NCI-H82 (cell line): ENCODE measurements at places on chromosomes 11 and 22.

DNA sequence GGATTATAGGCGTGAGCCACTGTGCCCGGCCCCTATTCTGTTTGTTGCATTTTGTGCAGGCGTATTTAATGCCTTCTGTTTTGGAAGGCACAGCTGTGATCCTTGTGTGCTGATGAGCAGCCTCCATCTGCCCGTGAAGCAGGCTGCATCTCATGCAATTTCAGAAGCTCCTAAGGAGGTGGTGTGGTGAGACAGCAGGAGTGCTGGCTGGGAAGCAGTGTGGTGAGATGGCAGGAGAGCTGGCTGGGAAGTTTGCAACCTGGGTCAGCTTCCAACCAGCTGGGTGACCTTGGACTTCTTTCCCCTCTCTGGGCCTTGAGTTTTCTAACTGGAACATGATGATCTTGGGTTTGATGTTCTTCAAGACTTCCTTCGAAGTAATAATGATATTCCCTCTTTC, 525.1 kb downstream of the TBC1D22A start:
- no peak for DNase-seq

- DNase-seq = no peak
Observed at GRCh38 chr11:88405853-88406252, 68.3 kb upstream of the CTSC start.

DNA sequence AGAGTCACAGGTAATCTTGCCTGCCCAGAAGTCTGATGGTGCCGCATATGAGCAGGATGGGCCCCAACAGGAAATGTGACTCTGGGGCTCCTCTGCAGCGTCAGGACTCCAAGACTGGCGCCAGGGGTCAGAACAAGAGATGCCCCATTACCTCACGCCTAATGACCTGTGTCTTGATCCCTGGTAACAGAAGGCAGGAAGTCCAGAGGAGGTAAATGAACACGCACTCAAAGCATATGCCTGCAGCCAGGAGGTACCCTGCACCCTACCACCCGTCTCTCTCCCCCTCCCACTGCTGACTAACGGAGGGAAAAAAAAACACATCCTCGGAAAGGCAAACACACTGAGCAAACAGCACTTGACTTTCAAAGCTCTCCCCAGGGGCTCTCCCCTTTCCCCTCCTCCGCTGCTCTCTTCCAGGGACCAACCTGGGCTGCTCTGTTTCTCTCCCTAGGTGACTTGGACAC, 37.3 kb downstream of the ABCC8 start:
- DNase-seq = peak; percentile 10

DNA sequence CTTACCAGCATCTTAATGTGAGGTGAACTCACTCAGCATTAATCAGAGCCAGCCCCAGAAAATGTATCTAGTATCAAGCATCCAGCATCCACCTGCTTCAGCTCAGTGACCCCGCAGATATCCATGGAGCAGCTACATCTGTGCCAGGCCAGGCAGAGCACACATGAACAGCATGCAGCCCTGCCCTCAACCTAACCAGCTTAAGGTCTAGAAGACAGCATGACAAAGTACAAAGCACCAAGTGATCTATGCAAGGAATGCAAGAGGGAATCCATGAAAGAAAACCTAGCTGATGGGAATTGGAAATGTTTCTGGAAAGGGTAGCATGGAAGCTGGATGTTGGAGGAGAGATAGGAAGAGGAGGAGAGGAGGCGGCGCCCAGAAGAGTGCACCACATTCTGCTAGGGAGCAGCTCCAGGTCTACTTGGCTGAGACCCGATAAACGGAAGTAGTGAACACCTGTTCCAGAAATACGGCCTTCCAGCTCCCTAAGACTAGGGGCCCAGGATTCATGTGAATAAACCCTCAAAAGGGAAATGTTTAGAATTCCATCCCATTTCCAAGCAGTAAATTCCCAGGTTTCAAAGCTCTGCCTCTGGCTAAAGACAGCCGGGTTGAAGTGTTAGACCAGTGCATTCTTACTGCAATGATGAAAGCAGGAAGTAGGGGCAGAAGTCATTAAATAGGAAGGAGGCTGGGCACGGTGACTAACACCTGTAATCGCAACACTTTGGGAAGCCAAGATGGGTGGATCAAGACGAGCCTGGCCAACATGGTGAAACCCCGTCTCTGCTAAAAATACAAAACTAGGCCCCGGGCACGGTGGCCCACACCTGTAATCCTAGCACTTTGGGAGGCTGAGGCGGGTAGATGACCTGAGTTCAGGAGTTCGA, 23.5 kb upstream of the L3MBTL2 start:
- DNase-seq = peak; percentile 47

GRCh38 chr11:9600644-9601036, 27.2 kb downstream of the WEE1 start:
- peak; percentile 70 for DNase-seq

DNA sequence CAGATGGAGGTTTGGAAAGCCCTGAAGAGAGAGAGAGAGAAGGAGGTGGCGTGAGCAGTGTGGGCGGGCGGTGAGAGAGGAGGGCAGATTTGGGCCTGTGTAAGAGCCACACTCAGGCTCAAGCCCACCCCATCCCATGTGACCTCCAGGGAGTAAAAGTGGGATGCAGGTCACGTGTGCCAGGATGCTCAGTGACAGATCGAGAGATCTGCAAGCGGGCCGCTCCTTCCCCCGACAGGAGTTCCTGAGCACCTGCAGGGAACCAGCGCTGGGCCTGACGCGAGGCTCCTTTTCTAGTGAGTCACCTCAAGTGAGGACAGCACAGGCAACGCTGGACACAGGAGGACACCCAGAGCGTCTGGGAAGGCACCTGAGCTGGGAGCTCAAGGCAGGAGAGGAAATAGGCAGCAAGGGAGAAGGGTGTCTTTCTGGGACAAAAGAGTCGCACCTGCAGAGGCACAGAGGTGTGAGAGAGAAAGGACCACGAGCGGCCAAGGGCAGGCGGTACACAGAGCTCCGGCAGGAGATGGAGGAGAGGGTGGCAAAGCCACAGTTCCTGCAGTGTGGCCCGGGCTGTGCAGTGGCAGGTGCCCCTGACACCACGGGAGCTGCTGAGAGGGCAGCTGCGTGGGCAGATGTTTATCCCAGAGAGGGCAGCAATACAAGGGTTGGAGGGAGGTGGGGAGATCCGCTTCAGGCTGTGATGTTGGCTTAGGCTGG, 1294.8 kb downstream of the TBC1D22A start:
- DNase-seq = no peak

DNA sequence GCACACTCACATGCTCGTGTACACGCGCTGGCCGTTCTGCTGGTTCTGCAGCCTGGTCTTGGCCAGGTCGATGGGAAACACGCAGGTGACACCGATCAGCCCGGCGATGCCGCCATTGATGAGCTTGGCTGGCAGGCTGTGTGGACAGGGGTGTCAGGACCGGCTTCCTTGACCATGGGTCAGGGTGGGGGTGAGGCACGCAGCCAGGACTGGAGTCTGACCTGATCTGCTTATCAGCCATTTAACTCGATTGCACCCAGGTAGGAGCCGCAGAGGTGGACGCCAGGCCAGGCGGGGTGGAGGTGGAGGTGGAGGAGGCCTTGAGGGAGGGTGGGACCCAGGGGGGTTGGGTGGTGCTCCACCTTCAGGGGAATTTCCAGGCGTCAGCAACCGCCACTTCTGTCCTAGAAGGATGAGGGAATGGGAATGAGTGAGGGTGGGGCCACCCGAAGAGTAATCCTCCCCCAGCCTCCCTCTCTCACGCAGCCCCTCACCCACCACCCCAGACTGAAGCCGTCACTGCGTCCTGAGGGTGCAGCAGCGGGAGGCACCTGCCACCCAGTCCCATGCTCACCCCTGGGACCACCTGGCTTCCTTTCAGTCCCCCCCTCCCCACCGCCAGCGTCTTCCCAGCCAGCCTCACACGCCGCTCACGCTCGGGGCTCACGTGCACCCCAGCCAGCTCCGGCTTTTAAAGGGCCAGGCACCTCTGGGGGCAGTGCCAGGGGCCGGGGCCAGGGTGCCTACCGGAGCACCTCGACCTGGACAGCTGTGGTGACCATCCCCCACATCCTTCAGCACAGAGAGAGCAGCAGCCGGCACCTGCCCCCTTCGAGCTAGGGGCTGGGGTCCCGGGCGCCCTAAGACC, 3.1 kb downstream of the SLC25A22 start:
- peak; percentile 52 for DNase-seq

GRCh38 chr11:133277886-133278285, 254.4 kb downstream of the OPCML start:
- no peak for DNase-seq

GRCh38 chr11:100581318-100581717, 105.8 kb upstream of the ARHGAP42 start:
- no peak for DNase-seq

GRCh38 chr22:28412109-28412508, 267.5 kb downstream of the TTC28 start:
- peak; percentile 34 for DNase-seq

DNA sequence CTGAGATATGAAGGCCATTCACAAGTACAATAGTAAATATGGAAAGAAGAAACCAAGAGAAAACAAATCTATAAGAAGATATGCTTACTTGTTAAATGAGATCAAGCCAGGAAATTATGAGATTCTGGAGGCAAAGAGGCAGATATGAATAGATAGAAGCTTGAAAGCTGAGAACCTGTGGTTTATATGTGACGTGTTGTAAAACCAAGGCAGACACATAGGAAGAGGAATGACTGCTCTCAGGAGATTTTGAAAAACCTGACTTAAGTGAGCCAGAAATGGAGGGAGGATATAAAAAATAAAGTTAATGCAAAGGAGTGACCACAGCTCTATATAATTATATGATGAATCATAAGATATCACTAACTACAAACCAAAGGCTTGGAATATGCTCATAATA, 1160.5 kb upstream of the CNTN5 start:
- DNase-seq = no peak

- DNase-seq = peak; percentile 32
Observed at GRCh38 chr11:112173152-112173551, 2.2 kb upstream of the BCO2 start.

DNA sequence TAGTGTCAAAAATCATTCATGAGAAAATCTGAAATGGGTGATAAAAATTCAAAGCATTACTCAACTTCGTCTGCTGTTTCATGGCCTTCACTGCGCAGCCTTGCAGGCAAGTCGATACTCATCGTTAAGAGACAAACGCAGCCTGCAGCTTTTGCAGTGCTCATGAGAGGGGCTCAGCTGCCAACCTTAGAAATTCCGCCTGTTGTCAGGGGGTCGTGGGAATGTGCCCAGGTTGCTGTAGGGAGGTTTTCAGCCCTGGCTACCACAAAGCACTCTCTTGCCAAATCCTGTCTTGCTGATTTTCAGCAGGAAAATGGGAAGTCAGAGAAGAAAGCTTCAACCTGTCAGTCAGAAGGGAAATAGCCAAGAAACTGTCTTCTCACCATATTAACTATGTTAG, 25.4 kb upstream of the GRAMD1B start:
- DNase-seq = peak; percentile 52

DNA sequence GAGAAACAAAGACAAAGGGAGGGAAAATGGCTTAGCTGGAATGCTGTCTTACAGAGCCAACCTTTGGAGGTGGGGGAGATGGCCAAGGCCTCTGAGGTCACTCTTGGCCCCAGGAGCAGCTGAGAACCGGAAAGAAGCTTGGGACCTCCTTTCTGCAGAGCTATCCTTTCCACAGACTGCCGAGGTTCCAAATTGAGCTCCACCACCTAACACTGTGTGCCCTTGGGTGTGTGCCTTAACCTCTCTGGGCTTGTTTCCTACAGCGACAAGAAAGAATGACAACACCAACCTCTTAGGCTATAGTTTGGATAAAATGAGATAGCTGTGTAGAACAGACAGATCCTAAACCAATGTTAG, 23.2 kb downstream of the RTN4RL2 start:
- no peak for DNase-seq

DNA sequence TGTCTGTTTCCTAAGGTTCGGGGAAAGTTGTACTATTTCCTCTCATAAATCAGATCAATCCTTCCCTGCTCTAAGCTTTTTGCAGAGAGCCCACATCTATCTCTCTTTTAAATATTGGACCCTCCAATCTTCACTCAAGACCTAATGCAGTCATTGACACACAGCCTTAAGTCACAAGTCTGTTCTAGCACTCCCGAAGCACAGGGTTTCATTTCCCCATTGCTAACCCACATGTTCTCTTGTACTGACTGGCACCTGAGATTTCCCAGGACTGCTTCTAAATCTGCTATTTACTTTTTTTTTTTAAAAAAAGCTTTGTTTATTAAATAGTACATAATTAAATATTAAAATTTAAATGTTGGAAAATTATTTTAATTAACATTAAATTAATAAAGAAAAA, 674.7 kb downstream of the TBC1D22A start:
- no peak for DNase-seq

DNA sequence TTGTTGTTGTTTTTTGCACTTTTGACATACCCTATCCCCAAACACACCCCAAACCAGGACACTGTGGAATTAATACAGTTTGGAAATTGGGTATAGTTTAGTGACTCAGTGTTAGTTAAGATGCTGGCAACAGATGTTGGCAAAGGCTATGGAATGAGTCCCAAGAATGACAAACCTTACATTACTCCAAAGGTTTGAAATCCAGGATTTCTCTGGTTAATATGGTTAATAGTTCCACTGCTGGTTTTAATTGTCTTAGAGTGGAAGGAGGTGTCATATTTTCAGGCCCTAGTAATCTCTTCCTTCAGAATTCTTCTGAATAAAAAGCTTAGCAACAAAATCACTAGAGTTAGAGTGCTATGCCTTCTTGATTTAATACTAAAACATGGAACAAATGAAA, 775 bp downstream of the LPXN start:
- no peak for DNase-seq

DNA sequence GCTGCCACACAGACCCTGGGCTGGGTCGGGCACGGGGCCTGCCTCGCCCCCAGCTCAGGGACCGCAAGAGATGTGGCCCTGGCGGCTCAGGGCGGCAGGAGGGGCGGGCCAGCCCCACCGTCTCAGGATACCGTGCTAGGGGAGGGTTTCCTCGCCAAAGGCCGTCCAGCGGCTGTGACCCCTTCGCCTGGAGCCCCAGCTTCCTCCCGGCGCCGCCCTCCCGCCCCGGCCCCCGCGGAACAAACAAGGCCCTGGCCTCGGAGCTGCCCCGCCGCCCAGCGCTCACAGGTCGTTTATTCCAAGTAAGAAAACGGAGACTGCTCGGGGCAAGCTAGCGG, 543 bp upstream of the AP2A2 start:
- DNase-seq = no peak

GRCh38 chr22:21657360-21658032, 8.3 kb upstream of the PPIL2 start:
- DNase-seq = peak; percentile 95

GRCh38 chr11:132293586-132293985, 923.2 kb downstream of the NTM start:
- DNase-seq = no peak

DNA sequence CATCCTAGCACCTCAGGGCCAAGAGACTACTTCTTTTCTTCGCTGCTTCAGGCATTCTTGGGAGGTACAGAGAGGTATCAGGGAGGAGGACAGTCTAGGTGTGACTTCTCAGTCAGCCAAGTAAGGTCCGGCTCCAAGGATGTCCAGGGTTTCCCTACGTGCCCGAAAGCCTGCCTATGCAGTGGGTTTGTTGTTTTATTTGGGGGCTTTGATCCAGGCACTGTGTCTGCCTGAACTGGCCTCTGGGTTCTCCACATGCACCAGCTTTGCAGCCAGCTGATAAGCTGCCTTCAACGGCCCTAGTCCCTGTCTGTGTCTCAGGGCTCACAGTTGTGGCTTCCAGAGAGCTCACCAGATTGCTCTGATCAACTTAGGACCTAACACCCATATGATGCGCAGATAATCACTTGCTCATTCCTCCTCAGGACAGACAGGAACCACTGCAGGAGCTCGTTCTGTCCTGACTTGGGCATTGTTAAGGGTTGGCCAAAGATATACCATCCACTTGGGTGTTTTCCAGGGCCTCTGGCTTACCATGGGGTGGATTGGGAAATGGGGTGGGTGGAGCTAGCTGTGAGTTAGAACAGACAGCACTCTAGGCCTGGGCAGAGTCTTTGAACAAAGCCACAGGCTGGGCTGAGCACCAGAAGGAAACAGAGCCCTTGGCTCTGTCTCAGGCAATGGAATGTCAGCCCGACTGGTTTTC, 45.5 kb upstream of the CRYBB3 start:
- DNase-seq = peak; percentile 4
